PC-3 (cell line): ENCODE measurements at places on chromosomes 7 and 10.

- peak; percentile 39 for DNase-seq
Observed at GRCh38 chr7:2808891-2809665, 35.0 kb downstream of the GNA12 start.

- DNase-seq: peak; percentile 4
Observed at GRCh38 chr7:86991771-86992191, 67.7 kb downstream of the ELAPOR2 start.

GRCh38 chr10:17028798-17029197 is 100.8 kb downstream of the CUBN start:
- DNase-seq: no peak

DNA sequence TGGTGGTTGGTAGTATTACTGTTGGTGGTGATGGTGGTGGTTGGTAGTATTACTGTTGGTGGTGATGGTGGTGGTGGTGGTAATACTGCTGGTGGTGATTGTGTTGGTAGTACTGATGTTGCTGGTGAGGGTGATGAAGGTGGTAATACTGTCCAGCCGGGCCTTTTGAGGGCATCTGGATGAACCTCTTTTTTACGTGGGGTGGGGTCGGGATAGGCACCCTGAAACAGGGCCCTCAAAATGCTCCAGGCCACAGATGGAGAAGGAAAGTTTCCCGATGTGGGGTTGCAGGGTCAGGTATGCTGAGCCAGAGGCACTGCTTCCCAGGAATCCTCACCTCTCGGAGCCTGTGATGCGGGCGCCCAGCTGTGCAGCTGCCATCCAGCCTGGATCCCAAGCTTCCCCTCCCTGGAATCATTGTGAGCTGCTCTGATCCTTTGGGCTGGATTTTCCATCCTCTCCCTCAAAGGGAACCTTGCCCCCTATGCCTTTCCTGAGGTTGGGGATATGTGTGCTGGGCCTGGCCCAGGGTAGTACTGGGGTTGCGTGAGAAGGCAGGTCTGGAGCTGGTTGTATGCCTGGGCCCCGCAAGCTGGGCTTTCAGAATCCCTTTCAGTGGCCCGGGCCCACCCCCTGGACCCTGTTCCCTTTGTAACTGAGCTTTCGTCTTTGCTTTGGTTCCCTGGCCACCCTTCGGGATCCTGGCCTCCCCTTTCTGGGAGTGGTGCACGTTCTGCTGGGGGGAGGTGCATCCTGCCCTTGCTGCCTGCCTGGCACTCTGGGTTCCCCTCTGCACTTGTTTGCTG is 43.3 kb downstream of the DOCK1 start:
- no peak for DNase-seq

GRCh38 chr7:159227433-159227832 is 82.8 kb upstream of the VIPR2 start:
- no peak for DNase-seq

DNA sequence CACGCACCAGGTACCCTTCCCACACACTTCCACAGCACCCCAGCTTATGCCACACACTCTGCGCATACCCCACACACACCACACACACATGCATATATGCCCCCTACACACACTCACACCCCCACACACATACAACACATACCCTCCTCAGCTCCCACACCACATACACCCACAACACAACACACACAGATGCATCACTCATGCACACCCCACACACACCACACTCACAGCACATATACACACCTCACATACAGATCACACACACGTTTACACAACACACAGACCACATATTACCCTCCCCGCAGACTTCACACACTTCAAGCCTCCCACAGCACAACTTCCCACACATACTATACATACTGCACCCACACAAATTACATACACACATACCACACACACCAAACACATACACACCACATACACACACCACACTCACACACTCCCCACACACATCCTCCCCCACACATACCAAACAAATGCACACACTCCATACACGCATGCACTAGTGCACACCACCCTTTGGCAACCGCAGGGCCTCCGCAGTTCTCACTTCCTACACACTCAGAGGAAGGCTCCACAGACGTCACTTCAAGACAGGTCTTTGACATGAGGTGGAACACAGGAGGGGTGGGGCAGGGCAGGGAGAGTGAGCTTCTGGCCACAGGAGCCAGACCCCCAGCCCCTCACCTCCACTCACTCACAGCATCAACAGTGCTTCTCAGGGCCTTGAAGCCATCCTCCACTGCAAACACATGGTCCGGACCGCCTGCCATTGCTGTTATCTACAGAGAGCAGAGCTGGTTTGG is 18.5 kb upstream of the ANTXRL start:
- no peak for DNase-seq

- no peak for DNase-seq
Observed at GRCh38 chr7:121012170-121012874, 23.8 kb downstream of the CPED1 start.

DNA sequence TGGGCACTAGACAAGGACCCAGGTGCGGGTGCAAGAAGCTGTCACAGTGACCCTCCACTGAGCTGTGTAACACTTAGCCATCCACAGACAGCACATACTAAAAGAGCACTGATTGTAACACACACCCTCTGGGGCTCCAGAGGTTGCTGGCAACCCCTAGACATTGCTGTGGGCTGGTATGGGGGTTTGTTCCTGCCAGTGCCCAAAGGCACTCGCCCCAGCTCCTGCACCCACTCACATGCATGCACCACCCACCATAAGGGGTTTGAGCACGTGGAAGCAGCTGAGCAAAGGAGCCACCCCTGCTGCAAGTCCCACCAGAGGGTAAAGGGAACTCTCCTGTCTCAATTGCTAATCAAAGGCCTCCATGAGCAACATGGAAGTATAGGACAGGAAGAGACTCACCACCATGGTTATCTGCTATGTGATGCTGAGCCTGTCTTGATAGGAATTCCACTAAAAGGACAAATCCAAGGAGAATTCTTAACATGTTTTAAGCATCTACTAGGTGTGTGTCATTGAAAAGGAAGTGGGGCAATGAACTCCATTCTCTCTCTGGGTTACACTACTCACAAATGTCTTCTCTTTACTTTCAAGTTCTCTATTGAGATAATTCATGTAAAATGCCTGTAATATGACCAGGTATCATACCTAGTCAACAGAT is 103.1 kb downstream of the GFRA1 start:
- DNase-seq: no peak
